Glutamatergic neuron (in vitro differentiated cells): ENCODE measurements at places on chromosomes 5 and 9. TPM values are rescaled to one million over a fixed set of nuclear protein-coding genes. Genes with fewer than 3 reads are reported as not detected.
A peak's percentile ranks its signal among the peaks of the same experiment; 100 is the strongest.

DNA sequence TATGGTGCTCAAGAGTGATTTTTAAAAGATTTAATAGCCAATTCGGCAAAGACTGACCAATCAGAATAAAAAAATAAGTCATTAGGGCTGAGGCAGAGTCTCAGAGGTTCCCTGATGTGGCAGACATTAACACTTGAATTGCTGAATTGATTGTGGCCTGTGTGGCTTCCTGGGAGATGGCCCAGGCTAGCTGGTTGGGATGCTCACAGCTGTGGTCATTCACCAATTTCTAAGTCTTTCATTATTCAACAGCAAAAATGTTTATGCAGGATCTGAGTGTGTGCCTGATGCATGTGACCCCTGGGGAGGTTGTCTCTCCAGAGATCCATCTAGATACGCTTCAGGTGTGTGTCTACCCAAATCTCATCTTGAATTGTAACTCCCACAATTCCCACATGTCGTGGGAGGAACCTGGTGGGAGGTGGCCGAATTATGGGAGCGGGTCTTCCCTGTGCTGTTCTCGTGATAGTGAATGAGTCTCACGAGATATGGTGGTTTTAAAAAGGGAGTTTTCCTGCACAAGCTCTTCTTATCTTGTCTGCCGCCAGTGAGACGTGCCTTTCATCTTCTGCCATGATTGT lies 632.6 kb upstream of the SEMA6A start:
- DNase-seq = no peak

DNA sequence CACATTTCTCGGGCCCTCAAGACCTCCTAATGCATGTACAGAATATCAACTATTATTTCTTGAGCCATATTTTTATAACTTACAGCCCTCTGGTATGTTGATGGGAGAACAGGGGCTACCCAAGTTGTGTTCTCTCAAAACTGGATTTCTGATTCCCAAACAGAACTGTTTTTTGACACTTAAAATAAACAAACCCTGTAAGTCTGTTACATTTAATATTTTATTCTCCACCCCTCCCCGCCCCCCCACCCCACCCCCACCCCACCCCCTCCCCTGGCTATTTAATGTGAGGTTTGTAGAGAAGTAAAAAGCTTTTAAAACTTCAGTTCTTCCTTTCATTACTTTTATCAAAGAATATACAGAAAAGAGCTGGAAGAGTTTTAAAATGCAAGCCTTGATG lies 77.9 kb downstream of the FOXB2 start:
- no peak for DNase-seq

DNA sequence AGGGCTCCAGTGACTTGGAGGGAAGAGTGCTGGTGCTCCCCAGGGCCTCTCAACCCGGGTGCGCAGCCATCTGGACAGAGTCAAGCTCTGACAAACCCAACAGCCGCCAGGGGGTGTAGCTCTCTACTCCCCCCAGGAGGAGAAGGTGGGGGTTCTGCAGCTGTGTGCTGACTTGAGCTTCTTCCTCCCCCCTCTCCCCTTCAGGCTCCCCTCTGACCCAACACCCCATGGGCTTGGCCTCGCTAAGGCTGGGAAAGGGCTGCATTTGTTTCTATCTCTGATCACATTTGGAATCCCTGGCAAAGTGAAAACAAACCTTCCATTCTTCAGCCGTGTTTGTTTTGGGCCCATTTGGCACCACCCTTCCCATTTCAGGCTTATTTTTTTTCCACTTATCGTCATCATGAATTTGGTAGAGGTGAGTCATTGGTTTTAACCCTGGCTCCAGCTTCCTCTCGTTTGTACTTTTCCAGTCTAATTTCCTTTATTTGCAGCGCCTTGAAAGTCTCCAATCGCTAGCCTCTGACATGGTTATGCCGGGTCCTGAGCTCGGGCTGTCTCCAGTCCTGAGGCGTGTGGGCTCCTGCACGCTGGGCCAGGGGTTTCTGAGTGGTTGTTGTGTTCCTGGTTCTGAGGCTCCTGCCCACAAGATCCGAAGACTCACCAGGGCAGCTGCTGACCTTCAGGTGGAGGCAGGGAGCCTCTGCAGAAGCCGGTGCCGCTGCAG lies 36.1 kb downstream of the DAP start:
- DNase-seq = peak; percentile 60

DNA sequence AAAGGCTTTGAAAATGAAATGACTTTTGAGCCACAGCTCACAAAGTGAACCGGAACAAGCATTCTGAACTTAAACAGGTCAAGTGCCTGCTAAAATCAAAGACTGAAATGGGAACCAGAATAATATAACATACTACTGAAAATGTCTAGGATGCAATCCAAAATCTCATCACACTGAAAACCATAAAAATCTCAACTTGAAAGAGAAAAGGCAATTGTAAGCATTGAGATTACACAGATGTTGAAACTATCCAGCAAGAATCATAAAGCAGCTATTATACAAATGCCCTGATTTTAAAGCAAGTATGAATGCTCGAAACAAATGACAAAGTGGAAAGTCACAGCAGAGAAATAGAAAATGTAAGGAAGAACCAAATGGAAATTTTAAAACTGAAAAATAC lies 211.5 kb upstream of the GAS1 start:
- no peak for DNase-seq

DNA sequence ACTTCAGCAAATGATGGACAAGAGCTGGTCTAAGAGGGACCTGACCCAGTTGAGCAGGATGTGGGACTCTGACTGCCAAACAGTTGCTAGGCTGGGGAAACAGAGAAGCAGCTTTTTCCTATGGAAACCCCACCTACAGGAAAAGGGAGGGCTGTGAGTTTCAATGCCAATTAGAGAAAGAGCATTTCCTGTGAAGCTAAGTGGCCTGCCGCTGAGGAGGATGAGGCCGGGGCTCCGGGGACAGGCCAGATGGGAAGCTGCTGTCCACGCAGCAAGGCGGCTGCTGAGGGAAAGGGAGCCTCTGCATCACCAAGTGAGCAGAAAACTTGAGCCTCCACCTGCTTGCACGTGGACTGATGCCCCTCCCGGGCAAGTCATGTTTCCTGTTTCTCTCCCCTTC lies at the start of gene PCDH12:
Gene PCDH12 (minus strand): TSS at position 90 of the 400 bp plus-strand sequence. CDS start 351 bp downstream, outside the sequence.
- DNase-seq = peak; percentile 82

DNA sequence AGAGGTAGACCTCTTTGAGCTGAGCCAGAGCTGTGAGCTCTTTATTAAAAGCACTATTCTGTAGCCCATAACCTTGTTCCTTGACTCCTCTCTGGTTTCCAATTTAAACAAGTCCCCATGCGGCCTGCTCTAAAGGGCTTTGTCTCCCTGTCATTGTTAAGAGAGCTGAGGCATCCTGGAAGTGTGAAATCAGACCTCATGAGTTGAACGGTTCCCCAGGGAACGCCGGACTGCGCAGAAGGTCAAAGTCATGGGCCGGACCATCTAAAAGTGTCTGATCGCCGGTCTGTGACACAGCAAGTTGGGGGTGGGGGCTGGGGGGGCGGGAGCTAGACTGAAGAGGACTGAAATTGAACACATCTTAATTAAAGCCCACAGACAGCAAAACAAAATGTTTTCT lies 265.8 kb downstream of the SLF1 start:
- DNase-seq = peak; percentile 69

DNA sequence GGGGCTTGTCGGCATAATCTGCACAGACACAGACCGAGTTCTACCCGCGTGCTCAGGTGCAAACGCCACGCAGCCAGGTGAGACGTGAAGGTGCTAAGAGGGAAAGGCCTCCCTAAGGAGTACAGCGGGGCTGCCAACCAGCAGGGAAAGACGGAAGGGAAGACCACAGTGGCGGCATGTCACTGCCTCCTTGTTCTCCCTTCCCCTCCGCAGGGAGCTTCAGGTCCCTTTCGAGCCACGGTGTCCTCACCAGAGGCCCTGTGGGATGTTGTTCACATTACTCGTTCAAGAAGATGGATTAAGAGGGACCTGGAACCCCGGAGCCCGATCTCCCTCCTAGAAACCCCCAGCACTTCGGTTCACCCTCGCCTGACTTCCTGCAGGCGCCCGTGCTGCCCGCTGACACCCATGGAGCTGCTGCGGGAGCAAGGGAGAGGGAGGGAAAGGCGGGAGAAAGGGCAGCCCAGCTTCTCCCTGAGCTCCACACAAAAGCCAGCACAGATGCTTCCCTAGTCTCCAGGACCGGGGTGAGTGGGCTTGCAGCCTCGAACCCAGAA lies 686 bp downstream of the BRD9 start:
- DNase-seq = no peak

- peak; percentile 35 for DNase-seq
These were observed 551.1 kb downstream of the PSAT1 start for GRCh38 chr9:78848061-78848460.

- no peak for DNase-seq
These were observed 45.6 kb upstream of the INSYN2B start for GRCh38 chr5:170025853-170026252.

The OR1J2 gene
- not detected for total RNA-seq

The SGCD gene
- total RNA-seq = 0.20 TPM

The C5orf52 gene
- total RNA-seq = not detected
